ENCODE measurements at places on chromosomes 3 and 15.

DNA sequence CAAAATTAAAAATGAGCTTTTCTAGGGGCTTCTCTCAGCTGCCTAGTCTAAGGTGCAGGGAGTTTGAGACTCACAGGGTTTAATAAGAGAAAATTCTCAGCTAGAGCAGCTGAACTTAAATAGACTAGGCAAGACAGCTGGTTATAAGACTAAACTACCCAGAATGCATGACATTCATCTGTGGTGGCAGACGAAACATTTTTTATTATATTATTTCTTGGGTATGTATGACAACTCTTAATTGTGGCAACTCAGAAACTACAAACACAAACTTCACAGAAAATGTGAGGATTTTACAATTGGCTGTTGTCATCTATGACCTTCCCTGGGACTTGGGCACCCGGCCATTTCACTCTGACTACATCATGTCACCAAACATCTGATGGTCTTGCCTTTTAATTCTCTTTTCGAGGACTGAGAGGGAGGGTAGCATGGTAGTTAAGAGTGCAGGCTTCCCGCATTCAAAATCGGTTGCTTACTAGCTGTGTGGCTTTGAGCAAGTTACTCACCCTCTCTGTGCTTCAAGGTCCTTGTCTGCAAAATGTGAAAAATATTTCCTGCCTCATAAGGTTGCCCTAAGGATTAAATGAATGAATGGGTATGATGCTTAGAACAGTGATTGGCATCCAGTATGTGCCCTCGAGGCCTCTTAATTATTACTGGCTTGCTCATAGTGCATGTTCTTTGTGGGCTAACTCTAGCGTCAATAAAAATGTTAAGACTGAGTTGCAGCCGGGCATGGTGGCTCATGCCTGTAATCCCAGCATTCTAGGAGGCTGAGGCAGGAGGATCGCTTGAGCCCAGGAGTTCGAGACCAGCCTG lies 984 bp downstream of the CCR5 start:
- DNase-seq: no peak

DNA sequence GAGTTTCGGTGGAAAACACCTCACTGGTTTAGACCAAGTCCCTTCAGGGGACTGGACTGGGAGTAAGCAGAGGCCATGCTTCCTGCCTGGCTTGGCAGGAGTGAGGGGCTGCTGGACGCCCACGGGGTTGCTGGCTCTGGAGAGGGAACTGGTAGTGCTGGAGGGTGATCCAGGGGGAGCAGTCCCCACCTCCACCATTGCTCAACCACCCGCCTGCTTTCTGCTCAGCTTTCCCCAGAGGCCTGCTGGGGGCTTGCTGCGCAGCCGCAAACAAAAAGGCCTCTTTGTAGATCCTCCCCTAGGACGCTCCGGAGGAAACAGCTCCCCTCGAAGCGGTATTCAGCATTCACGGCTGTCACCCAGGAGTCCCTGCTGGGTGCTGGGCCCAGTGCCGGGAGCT lies 33.5 kb downstream of the EBLN2 start:
- DNase-seq: no peak

DNA sequence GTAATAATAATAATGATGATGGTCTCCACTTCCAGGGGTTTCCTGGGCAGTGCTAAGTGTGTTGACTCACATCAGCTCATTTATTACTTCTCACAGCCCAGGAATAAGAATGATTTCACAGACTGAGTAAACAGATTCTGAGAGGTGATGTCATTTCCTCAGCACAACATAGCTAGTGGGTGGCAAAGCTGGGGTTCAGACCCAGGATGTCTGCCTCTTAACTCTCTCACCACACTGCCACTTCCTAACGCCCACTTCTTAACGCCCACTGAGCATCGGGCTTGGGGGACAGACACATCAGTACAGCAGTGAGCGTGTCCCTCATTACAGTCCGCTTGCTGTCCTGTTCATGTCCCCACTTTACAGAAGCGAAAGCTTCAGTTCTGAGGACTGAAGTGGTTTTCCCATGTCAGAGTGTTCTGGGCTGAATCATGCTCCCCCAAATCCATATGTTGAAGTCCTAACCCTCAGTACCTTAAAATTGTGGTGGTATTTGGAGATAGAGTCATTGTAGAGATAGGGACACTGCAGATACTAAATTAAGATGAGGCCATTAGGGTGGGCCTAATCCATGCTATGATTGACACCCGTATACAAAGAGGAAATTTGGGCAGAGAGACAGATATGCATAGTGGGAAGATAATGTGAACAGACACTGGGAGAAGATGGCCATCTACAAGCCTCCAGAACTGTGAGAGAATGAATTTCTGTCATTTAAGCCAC lies 68.0 kb downstream of the ATP2B2 start:
- no peak for DNase-seq

DNA sequence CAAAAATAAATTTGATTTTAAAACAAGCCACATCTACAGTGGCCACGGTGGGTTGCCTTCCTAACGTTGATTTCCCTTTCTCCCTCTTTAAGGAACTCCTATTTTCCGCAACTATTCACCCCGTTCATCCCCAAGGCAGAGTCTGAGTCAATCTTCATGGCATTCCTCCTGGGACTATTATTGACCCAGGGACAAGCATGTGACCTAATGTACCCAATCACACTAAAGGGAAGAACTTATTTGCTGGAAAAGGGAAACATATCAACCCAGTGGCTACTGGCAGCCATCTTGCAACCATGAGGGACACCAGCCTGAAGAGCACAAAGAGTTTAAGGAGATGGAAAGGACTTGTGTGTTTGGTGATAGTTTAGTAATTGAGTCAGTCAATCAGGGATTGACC lies 55.4 kb upstream of the ARHGEF3 start:
- DNase-seq: no peak

GRCh38 chr3:53167418-53168174 lies 6.6 kb downstream of the PRKCD start:
- no peak for DNase-seq

GRCh38 chr15:77710206-77710605 lies 77.5 kb upstream of the LINGO1 start:
- DNase-seq: peak; percentile 11

DNA sequence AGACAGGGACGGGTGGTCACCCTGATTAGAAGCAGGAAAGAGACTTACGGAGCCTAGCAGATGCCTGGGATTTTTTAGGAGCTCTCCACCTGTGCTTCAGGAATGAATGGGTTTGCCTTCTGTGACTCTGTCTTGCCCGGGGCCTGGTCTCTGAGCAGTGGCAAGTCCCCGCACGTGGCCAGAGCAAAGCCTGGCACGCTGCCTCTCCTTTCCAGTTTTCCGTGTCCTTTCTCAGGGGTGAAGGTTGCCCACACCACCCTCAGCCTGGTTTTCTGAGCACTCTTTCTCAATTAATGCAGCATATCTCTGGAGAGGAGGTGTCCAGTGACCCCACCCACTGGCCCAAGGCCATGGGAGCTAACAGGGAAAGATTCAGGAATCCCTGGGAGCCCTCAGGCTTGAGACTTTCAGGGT lies 14.5 kb upstream of the CHST14 start:
- no peak for DNase-seq

DNA sequence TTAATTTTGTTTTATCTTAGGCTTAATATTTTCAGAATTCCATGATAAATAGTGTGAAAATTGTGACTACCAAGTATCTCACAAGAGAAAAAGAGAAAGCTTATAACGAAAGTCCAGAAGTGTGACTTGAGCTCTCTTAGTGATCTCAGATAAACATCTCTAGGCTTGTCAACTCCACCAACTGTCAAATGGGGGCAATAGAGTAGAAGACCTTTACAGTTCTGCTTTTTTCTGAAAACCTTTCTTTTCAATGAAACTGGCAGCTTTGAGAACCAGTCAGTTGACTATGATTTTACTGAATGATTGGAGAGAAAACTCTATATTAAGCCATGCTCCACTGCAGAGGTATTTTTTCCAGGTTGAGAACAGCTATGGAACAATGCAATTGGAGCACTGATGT lies 119.2 kb upstream of the TP63 start:
- DNase-seq: no peak

DNA sequence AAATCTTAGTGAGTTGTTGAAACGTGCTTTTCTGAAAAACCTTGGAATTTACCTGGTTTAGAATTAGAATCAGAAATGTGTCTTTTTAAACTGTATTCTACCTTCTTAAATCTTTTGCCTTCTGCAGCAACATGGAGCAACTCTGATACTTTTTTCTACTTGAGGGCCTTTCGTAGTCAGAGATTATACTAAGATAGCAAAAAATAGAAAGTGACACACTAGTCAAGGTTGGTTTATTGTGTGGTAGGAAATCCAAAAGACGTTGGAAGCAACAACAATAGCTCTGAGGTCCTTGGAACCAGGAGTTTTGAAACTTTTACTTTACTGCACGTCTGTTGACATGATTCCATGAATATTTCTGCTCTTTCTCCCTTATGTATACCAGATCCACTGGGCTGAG lies 294.9 kb downstream of the LPP start:
- DNase-seq: no peak

DNA sequence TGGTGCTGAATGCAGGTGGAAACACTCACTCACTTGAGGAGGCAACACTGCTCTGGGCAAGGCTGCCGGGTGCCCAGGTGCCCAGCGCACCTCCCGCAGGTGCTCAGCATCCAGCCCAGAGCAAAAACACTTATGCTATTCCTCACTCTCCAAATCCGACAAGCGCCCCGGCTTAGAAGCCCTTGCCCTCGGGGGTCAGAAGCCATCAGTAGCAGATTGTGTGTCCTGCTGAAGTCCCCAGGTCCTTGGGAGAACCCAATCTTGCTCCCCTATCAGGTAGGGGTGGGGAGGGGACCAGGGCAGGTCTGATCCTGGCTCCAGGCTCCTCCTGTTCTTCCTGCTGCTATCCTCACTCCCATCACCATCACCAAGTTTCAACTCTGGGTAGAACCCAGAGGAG lies 46.7 kb downstream of the TLE3 start:
- DNase-seq: no peak

GRCh38 chr3:179603831-179604230 lies 607 bp downstream of the MRPL47 start:
- no peak for DNase-seq

GRCh38 chr3:21059404-21059803 lies 691.6 kb downstream of the ZNF385D start:
- no peak for DNase-seq

- DNase-seq: no peak
Measured at GRCh38 chr3:157128771-157129681, 30.9 kb downstream of the CCNL1 start.

- no peak for DNase-seq
Measured at GRCh38 chr3:194720048-194720447, 34.4 kb downstream of the FAM43A start.

DNA sequence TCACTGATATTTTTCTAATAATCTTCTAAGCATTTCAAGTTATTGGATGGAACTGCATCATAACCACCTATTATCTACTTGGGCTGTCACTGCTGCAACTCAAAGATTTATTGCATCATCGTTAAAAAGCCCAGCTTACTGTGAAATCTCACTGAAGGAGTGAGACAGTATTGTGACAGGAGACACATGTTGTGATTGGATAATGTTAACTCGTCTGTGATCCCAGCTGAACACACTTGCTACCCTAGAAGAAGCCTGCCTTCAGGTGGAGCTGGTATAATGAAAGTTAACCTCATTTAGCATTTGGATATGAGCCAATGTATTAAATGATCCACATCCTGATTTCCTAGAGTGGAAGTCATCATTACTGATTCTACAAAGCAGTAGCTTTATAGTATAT lies 138.1 kb downstream of the MAP2K5 start:
- DNase-seq: peak; percentile 33

DNA sequence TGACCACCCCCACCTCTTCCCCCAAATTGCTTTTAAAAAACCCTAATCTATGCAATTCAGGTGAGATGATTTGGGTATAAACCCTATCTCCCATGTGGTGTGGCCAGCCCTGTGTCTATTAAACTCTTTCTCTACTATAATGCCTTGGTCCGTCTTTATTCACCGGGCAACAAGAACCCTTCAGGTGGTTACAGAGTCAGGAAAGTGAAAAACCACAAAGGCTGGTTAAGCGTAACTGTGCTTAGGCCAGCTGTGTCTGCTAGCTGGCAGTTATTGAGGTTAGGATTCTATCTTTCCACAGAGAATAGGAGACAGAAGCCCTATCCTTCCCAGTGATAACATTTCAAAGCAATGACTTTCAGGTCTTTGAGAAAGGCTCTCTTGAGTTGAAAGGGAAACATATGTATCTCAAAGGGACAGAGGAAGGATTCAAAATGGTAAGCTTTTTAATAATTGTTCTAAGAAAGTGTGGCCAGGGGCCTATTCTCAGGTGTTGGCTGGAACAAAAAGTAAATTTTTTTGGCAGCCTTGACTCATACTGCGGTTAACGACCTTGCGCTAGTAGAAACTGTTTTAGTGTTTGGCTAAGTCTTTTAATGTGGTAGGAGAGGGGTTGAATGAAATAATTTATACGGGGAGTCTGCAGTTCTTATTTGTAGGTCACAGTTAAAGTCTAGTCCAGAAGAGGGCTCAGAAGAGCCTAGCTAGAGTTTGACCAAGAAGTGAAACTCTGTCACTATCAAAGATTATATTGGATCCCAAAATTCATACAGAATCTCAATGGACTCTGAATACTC lies 89.0 kb downstream of the NPAP1 start:
- DNase-seq: no peak

DNA sequence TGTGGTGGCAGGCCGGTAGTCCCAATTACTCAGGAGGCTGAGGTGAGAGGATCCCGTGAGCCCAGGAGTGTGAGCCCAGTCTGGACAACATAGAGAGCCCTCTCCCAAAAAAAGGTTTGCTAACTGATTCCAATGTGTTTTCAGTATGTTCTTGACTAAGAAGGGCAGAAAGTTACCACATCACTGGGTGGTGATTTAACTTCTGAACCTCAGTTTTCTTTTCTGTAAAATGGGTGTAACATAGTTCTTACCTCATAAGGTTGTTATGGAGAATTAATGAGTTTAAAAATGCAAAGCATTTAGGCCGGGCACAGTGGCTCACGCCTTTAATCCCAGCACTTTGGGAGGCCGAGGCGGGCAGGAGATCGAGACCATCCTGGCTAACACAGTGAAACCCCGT lies 28.5 kb upstream of the RAF1 start:
- no peak for DNase-seq

GRCh38 chr3:179398574-179399231 lies 51.2 kb downstream of the MFN1 start:
- DNase-seq: no peak

DNA sequence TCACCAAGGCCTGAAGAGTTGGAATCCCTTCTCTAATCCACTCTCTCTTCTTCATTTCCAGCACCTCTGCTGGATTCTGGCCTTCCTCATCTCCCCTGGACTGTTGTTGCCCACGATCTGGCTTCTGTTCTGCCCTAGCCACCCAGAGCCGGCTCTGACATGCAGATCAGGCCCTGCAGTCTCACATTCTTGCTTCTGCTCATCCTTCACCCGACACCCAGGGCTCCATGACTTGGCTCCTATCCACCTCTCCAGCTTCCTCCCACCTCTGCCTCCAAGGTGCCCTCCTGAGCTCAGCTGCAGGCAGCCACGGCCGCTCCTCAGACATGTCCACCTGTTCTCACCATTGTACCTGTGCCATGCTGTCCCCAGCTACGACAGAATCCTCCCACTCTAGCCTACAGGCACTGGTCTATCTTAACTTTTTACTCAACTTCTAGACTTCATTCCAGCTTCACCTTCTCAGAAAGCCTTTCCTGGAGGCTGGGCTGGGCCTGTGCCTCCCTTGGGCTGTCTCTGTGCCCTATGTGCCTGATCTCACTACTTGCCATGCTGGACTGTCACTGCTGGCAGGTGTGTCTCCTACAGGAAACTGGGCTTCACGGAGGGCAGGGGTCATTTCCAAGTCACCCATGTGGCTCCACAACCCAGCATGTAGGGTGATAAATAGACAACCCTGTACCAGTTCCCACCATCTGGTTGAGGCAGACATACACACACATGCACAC lies 16.0 kb upstream of the TBC1D21 start:
- no peak for DNase-seq

Data from NCI-H2081 (cell line).